NCI-H1048 (cell line): ENCODE measurements at places on chromosomes 11 and 22.
A peak's percentile ranks its signal among the peaks of the same experiment; 100 is the strongest.

DNA sequence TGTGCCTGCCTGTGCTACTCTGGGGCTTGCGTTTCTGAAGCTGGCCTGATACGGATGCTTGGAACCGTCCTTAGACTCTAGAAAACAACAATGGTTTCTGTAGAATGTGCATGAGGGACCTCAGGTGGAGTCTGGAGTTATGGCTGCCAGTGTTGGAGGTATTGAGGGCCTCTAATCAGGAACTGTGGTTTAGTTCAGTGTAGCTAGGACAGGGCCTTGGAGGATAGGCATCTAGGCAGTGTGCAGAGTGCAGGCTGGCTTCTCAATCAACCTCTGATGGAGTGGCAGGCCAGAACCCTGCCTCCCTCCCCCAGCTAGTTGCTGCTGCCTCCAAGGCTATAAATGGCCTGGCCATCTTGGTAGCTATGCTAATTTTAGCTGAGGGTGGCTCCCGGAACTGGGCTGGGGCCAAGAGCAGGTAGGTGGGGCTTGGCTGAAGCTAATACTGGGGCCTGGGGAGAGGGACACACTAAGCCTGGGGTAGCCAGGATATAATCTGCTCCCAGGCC is 4.0 kb downstream of the STIM1 start:
- DNase-seq = no peak

GRCh38 chr11:91981995-91982394 is 242.6 kb upstream of the FAT3 start:
- DNase-seq = no peak

- DNase-seq = no peak
These were observed 62.8 kb downstream of the AAMDC start for GRCh38 chr11:77883775-77884174.

GRCh38 chr11:120667281-120667680 is 155.7 kb downstream of the GRIK4 start:
- no peak for DNase-seq

GRCh38 chr11:80255021-80255420 is 814.2 kb upstream of the TENM4 start:
- no peak for DNase-seq

- no peak for DNase-seq
These were observed 6.1 kb downstream of the SWAP70 start for GRCh38 chr11:9669954-9670353.

- DNase-seq = no peak
These were observed 13.1 kb upstream of the SERPING1 start for GRCh38 chr11:57584341-57584740.

GRCh38 chr22:39496131-39496838 is 5.8 kb upstream of the MIEF1 start:
- peak; percentile 40 for DNase-seq

GRCh38 chr11:94926698-94927237 is 46.6 kb downstream of the CWC15 start:
- no peak for DNase-seq

DNA sequence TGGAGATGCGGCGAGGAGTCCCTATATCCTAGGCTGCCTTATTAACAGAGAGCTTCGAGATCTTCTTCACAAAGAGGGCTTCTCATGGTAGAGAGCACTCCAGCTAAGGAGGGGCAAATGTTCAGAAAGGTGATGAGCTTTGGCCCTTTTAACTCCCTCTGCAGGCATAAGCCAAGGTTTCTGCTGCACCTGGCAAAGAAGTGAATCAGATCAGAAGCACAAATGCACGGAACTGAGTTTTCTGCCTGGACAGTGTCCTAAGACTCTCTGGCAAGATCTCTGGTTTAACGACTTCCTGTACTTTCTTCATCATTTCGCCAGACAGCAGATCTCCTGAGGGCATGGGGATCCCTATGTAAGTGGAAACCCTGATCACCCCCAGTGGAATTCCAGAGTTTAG is 37.2 kb downstream of the POU2AF3 start:
- DNase-seq = no peak

GRCh38 chr22:45090497-45090910 is 73.2 kb upstream of the NUP50 start:
- no peak for DNase-seq

- DNase-seq = no peak
These were observed 15.5 kb upstream of the OR52K1 start for GRCh38 chr11:4466871-4467442.

DNA sequence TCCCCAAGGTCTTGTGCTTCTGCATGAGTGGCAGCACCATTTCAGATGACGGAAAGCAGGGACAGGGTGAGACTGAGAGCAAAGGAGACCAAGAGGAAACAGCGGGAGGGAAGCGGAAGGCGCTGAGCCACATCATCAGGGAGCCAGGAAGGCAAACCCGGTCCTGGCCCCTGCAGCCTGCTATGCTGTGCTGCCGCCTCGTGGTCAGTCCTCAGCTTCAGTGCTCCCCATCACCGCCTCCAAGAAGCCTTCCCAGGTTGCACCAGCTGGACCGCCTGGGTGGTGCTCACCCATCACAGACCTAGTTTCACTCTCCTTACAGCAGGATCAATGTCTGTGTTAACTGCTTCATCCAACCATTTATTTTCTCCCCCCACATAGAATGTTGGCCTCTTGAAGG is 73.0 kb upstream of the PHF21B start:
- no peak for DNase-seq

- DNase-seq = no peak
These were observed 31.0 kb downstream of the CCDC34 start for GRCh38 chr11:27331981-27332380.

DNA sequence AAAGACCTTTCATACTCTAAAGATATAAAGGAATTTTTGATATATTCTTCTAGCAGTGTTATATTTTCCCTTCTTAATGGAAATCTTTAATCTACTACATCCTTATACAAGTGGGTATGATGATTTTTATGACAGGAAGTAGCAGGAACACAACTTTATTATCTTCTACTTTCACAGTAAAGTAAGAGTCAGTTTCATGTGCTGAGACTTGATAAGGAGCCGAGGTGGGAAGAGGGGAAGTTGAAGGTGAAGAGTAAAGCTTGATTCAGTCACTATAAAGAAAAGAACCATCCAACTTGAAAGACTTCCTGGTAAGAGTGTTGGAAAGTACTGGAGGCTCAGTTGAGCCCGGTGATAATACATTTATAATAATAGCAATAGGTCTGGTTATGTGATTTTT is 82.1 kb upstream of the PTH start:
- no peak for DNase-seq

DNA sequence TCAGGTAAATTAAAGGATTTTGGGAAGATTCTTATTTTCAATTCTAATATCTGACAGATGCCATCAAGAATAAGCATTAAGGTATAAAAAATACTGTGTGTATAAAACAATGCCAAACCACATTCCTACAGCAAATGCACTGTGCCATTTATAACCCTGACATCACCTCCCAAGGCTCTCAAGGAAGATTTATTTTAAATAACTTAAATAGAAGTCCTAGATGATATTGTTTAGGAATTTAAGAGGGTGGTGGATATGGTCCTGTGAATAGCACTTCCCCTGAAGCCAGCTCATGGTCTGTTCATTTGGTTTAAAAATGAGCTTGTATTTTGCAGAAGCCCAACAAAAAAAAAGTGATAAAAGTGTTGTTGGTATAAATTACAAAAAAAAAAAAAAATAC is 32.1 kb downstream of the PPIL2 start:
- no peak for DNase-seq

DNA sequence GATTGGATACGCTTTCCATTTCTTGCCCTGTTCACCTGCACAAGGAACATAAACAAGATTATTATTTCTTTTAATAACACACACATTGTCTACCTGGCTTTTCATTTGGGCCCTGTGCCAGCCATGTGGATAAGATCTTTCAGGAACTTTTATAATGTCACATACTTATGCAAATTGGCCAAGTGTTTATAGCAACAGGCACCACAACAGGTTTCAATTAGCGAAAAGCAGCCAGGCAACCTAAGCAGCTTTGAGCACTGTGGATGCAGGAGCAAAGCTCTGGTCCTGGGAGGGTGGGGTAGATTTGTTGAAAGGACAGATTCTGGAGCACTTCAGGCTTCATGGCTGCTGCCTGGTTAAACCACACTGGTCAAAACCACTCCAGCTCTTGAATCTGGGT is 217.4 kb downstream of the BARX2 start:
- DNase-seq = peak; percentile 92

- DNase-seq = no peak
These were observed 2.1 kb upstream of the CACNA1I start for GRCh38 chr22:39568278-39568981.

GRCh38 chr11:76188873-76189272 is 17.4 kb downstream of the WNT11 start:
- DNase-seq = no peak

GRCh38 chr11:35998634-35999033 is 54.8 kb downstream of the LDLRAD3 start:
- no peak for DNase-seq

DNA sequence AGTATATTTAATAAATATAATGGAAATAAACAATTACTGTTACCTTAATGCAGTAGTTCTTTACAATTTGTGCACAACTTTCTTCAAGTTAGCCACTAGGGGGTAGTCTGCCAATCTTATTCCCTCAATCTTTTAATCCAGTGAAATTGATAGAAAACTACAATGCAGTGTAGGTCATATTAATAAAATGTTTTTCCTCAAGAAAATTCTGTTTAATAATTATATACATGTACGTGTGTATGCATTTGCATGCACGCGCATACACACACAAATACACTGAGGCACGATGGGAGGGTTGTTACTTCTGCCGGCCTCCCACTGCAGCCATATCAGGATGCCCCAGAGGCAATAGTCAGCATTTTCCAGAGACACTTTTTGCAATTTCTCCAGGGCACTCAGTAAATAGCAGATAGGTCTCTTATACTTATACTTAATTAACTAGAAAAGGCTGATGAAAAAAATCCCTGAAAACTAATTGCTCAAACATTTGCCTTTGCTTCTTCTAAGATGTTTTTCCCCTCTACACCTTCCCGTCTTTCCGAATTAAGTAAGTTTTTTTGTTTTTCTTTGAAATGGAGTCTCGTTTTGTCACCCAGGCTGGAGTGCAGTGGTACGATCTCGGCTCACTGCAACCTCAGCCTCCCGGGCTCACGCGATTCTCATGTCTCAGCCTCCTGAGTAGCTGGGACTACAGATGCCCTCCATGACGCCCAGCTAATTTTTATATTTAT is 3.1 kb downstream of the GAB2 start:
- no peak for DNase-seq

DNA sequence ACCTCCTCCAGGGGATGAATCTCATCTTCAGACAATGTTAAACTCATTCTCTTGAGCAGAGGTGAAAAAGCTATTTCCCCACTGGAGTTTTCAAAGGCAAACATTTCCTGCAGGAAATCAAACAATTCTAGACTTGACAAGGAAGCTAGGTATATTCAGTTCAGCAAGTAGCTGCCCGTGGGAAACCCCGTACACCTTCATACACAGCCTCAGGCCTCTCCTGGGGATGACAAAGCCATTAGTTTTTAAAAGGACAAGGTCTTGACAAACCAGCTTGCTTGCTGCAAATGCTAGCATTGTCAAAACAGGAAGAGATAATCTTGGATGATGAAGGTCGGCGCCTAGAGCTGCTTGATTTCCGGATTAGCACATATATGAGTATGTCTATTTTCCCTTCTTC is 1630.8 kb upstream of the TENM4 start:
- no peak for DNase-seq

- DNase-seq = no peak
These were observed 35.4 kb upstream of the CARS1 start for GRCh38 chr11:3092603-3093141.

DNA sequence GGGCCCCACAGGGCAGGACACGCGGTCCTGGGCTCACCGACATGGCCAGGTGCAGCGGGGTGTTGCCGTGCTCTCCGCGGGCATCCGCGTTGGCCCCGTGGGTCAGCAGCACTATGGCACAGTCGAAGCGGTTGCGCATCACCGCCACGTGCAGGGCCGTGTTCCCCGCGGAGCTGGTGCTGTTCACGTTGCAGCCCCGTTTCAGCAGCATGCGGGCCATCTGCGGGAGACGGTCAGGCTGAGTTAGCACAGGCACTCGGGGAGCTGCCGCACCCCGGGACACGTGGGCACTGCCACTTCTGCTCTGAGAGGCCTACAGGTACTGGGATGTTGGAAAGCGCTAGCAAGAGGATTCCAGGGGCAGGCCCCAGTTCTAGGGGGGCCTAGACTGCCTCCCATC is 22.3 kb upstream of the BAIAP2L2 start:
- DNase-seq = no peak

GRCh38 chr22:43110927-43111623 is 525 bp downstream of the BIK start:
- DNase-seq = no peak

- peak; percentile 8 for DNase-seq
These were observed 23.6 kb upstream of the RNASEH2C start for GRCh38 chr11:65744026-65744698.

DNA sequence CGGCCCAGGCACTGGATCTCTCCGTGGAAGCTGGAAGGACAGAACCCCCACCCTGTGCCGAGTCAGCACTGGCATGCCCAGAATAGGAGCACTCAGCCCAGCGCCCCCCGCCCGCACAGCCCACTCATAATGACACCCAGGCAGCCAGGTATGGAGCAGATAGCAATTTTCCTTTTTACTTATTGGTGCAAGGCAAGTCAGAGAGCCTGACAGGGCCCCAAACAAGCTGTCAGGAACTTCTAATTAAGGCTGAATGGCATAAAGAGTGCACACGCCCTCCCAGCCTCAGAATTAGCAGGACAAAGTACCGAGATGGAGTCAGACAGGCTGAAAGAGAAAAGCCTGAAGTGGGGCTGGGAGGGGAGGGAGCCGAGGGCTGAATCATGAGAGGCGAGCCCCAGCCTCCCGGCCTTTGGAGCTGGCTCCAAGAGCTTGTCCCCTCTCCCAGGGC is 76.9 kb downstream of the DSCAML1 start:
- no peak for DNase-seq

GRCh38 chr11:130092661-130093060 is 23.0 kb downstream of the APLP2 start:
- no peak for DNase-seq

GRCh38 chr22:46077669-46078099 is 72.6 kb upstream of the PPARA start:
- no peak for DNase-seq

DNA sequence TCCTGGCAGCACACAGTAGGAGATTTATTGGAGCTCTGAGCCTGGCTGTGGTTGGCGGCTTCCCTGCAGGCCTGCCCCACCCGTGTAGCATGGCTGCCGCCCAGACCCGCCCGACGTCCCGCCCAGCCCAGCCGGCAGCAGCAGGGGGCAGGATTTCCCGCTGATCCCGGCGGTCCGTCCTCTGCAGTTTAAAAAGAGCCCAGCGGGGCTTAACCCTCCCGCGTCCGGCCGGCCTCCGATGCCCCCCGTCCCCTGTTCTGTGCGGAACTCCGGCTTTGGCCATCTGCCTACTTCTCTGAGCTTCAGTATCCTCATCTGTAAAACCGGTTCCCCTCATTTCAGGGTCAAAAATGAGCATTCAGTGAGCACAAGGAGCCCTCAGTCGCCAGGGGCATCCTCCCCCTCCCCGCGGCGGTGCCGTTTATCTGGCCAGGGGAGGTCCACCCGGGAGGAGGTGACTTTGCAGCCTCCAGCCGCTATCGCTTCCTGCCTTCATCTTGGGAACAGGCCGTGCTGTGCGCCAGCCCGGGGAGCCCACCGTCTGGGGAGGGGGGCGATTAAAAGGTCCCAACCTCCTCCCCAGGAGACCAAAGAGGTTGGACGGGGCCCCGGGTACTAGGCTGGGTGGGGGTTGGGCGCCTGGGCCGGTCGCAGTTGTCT is at the start of gene GAS2L1:
Gene GAS2L1, plus strand, starts transcription at position 476 of the 660 bp plus-strand sequence. CDS start 1,456 bp downstream, outside the sequence.
- DNase-seq = no peak

- no peak for DNase-seq
These were observed 26.2 kb upstream of the GCAT start for GRCh38 chr22:37781434-37782059.
